ENCODE measurements at places on chromosomes 5 and 9.

DNA sequence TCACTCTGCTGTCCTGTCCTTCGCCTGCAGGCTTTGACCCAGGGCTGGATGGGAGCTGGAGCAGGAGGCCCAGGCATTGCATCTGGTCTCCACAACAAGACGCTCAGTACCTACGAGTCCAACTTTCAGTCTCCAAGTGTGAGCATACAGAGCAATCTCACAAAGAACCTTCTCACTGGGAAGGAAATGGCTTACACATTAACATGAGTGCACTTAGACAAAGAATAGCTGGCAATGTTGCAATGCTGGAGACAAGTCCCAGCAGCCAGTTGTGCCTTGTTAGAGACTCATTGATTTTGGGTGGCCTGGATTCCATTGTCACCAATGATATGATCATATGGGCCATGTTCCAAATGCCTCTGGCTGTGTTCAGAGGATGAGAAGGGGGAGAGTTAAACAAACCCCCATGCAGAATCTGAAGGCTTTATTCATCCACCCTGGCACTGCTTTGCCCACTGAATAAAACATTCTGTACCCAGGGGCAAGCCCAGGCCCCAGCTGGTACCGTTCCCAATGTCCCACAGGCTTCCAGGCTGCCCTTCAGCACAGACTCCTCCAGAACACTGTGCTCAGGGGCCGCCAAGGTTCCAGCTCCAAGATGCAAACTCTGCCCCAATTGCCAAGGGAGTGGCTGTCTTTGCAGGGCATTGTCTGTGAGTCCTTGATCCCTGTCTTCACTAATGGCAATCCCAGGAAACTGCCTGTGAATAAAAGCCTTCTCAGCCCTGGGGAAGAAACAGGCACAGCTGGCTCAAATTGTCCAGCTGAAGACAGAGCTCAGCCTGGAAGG, 185.5 kb downstream of the HSD17B3 start:
- no peak for DNase-seq

GRCh38 chr5:107930092-107930491, 259.4 kb upstream of the EFNA5 start:
- DNase-seq, result no peak

- no peak for DNase-seq
Observed at GRCh38 chr5:102922799-102923477, 167.8 kb downstream of the PAM start.

DNA sequence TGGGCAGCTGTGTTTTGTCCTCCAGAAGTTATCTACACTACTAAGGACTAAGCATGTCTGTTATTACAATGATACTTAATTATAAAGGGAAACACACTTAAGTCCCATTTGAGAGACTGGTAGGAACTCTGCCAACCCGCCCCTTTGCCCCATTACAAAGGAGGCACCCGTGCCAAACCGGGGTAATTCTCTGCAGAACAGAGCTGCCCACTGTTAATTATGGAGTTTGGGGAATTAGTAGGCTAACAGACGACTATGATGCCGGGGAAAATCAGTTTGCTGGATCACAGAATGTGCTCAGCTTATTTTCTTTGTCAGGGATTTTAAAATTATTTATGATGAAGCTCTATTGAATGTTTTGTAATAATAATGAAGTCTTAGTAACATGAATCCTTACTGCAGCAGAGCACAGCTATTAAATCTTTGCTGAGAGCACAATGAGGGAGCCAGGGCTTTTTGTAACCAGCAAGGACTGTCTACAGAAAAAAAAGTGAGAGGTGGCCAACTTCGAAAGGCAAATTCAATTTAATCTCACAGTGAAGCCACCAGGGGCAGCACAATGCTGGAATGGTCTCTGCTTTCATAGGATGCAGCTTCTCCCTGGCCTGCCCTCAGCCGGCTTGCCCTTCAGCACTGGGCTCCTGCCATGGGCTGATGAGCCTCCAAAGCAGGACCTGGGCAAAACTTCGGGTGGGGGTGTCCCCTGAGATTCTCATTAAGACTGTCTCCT, 134.5 kb downstream of the GNAQ start:
- no peak for DNase-seq

DNA sequence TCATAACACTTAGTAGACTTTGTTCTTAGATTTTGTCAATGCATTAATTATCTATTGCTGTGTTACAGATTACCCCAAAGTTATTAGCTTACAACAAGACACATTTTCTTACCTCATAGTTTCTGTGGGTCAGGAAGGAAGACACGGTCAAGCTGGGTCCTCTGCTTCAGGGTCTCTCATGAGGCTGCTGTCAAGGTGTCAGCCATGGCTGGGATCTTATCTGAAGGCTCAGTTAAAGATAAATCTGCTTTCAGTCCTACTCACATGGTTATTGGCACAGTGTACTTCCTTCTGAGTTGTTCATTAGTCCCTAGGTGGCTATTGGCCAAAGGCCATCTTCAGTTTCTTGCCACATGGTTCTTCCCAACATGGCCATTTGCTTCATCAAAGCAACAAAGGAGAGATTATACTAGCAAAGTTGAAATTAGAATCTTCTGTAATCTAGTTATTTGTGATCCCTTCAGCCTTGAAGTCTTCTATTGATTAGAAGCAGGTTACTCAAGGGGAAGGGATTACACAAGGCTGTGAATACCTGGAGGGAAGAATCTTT, 25.2 kb downstream of the TDRD7 start:
- DNase-seq, result no peak

DNA sequence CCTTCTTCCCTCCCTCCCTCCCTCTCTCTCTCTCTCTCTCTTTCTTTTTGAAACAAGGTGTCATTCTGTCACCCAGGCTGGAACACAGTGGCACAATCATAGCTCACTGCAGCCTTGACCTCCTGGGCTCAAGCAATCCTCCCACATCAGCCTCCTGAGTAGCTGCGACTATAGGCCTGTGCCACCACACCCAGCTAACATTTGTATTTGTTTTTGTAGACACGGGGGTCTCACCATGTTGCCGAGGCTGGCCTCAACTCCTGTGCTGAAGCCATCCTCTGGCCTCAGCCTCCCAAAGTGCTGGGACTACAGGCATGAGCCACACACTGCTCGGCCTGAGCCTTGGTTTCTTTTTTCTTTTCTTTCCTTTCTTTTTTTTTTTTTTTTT, 45.8 kb downstream of the PLPP7 start:
- no peak for DNase-seq

DNA sequence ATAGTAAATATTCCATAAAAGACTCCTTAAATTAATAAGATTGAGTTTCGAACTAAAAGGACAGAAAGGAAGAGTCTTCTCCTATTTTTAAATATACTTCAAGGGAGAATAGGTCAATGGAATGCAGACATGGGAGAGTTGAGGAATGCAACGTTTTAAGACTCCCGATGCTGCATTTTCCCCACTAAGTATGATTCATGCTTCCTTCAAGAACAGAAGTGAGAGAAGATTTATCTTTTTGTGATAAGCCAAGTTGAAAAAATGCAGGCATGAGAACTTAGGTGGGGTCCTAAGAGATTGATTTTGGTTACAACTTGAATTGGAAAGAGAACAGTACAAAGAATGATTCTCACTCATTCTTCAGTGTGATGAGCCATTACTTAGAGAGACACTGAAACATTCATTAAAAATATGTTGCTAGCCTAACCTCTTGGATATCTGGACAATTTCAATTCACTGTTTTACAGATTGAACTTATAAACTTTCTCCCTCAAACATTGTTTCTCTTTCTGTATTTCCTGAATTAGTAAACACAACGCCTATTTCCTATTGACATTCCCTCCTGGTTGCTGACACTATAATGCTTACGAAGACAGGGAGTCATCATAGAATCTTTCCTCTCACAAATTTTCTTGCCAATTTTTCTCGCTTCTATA, 1666.1 kb upstream of the WWC1 start:
- no peak for DNase-seq

GRCh38 chr5:171336521-171337209, 27.6 kb downstream of the TLX3 start:
- no peak for DNase-seq

DNA sequence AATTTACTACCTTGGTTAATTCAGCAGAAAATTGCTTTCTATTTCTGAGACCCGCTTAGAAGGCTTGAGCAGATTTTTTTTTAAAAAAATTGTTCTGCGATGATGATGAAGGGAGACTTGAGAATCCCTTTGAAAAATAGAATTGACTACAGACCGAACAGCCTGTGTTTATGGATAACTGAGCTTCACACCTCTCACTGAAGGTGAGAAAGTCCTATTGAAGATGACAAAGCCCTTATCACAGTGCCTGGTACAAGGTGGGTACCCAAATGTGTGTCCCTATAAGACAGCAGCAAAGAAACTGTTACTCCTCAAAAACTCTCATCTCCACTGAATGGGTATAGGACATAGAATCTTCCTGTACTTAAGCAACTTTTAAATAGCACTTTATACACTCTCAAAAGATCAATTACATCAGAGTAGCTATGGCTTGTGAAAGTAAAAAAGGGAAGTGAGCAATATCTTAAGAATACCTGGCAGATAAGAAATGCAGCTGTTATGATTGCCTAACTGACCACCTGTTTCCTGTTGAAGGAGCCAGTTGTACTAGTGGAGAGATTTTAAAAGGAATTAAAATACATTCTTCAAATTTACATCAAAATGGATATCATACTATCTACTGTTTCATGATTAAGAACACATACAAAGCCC, 419.7 kb downstream of the CHSY3 start:
- no peak for DNase-seq

DNA sequence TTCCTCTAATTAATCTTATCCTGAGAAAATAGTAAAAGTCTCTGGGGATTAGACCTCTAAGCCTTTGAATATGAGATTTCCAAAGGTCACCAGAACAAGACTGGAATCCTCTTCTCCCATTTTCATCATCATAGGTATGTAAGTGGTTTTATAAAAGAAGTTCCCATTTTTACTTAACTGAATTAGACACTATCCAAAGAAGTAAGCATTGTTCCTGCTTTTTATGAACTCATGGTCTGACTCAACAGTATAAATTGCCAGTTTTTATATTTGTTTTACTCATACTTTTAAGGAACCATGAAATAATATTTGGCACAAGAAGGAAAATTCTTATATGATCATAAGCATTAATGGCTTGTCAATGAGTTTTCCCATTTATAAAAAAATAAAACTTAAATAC, 167.1 kb upstream of the ADRA1B start:
- DNase-seq, result no peak

GRCh38 chr5:33934176-33934575, 2.0 kb upstream of the RXFP3 start:
- DNase-seq, result no peak

DNA sequence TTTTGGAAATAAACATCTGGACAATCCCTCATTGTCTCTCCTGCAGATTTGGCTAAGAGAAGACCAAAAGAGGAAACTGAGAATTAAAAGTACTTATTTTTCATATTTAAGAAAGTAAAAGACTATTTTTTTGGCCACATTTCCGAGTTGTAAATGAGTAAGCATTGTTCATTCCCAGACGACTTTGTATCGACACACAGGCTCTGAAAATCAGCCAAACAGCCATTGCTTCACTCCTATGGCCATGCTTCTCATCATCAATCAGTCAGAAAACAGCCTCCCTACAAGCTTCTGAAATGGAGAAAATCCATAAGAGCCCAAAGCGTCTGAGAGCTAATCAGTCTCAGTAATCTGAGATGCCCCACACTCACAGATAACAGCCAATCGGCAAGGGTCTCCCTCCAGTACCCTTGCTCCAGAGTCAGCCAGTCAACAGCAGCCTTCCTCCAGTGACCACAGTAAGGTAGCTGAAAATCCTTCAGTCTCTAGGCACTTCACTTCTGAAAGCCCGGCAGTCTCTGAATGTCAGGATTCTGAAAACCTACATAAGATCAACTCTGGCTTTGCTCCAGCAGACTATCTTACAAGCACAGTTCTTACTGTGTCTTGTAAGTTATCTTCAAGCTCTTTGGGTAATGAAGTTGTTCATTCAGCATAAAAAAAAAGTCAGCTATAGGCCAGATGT, 30.9 kb downstream of the CDO1 start:
- no peak for DNase-seq

- DNase-seq, result no peak
Observed at GRCh38 chr5:14861123-14861765, 10.3 kb downstream of the ANKH start.

Measured in stimulated activated CD4-positive, alpha-beta T cell treated with anti-CD3 and anti-CD28 coated beads, Interleukin-15, amount 100 ng/mL, for 1 hour (primary cell).